GM12878 (cell line): ENCODE measurements at places on chromosomes 7 and 10.

GRCh38 chr10:34037499-34037898 is 703.0 kb upstream of the NRP1 start:
- DNase-seq, result no peak
- H3K4me1 ChIP-seq, result no peaks in the 10 kb centered on the region
- H3K36me3 ChIP-seq, result no peaks in the 10 kb centered on the region
- no peaks in the 10 kb centered on the region for H3K27me3 ChIP-seq
- H3K4me3 ChIP-seq, result no peak overlapping the region

GRCh38 chr7:110090110-110090820 is 1000.7 kb upstream of the LRRN3 start:
- no peak for DNase-seq
- no peaks in the 10 kb centered on the region for H3K36me3 ChIP-seq
- no peaks in the 10 kb centered on the region for H3K4me1 ChIP-seq
- no peak overlapping the region for H3K27ac ChIP-seq
- H3K27me3 ChIP-seq, result no peaks in the 10 kb centered on the region

DNA sequence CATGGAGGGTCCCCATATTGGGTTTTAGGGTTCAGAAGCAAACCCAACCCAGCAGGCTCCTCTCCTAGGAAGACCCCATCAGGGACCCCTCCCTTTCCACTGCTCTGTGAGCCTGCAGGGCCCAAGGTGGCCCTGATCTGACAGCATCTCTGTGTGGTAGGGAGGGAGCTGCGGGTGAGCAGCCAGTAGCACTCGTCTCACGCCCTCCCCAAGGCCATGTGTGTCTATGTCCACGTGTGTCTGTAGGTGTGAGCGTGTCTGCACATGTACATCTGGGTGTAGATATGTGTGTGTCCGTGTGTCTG is 103.5 kb upstream of the FAM20C start:
- DNase-seq, result no peak
- H3K27ac ChIP-seq, result no peak overlapping the region
- H3K4me1 ChIP-seq, result no peaks in the 10 kb centered on the region
- no peaks in the 10 kb centered on the region for H3K36me3 ChIP-seq

DNA sequence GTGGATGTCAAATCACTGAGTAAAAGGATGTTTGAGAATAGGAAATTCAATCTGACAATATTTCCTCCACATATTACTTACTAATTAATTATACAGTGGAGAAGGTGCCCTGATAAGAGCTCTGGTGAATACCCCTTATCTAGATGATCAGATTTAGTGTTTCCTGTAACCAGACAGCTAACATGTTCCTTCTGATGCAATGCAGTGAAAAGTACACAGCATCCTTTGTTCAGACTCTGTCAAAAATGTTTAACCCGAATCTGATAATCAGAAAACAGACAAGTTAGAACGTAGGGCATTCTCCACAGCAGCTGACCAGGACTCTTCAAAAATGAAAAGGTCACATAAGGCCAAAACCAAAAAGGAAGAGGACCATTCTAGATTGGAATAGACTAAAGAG is 46.2 kb downstream of the WDR11 start:
- H3K4me3 ChIP-seq, result no peak overlapping the region
- no peak for DNase-seq
- H3K27me3 ChIP-seq, result no peaks in the 10 kb centered on the region
- H3K27ac ChIP-seq, result no peak overlapping the region
- peaks cover 8% of the 10 kb centered on the region; the same call in 1 of the 2 replicates for H3K36me3 ChIP-seq

- H3K36me3 ChIP-seq, result no peaks in the 10 kb centered on the region
- no peak overlapping the region for H3K27ac ChIP-seq
- H3K4me1 ChIP-seq, result no peaks in the 10 kb centered on the region
- no peaks in the 10 kb centered on the region for H3K27me3 ChIP-seq
Measured at GRCh38 chr7:1397491-1398327, 61.6 kb downstream of the MICALL2 start.

DNA sequence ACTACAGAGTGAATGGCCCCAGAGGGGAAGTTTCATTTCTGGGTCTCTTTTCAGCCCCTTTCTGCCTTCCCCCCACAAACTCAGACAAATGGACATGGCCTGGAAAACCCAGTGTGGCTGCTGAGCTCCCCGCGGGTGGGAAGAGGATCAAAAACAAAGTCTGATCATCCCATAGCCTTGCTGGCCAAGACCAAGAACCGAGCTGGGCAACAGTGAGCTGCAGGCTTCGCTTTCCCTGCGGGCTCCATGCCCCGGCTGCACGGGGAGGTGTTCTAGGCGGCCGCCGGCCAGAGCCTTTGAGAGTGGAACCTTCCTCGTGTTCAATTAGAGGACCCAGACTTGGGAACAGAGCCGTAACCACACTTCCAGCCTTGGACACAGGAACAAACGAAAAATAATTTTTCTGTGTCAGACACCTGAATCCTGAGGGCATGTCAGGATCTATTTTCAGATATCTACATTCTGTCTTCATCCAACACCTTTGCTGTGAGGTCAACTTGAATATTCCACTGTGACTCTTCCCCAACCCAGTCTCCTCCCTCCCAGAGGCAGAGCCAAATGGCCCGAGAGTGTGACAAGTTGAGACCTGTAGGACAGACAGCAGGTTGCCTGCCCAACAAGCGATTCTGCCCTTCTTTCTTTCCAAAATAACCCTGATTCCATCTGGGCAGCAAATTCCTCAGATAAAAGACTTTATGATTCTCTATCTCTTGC is 26.0 kb downstream of the WDR86 start:
- H3K27me3 ChIP-seq, result peaks cover 2% of the 10 kb centered on the region
- H3K27ac ChIP-seq, result no peak overlapping the region
- peaks cover 7% of the 10 kb centered on the region for H3K4me1 ChIP-seq
- no peaks in the 10 kb centered on the region for H3K36me3 ChIP-seq
- H3K4me3 ChIP-seq, result no peak overlapping the region
- DNase-seq, result no peak

DNA sequence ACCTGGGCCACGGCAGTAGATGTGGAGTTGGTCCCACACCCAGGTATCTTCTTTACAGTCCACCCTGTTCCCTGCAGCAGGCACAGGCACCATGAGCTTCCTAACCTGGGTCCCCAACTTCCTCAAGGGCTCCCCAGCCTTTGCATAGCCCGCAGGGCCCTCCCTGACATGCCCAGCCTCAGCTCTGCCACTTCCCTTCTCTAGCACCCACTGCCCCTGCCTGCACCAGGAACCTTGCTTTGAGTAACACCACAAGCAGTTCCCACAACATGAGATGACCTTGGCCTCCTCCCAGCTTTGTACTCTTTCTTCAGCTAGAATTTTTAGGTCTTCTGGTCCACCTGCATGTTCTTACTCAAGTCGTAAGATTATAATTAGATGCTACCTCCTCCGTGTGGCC is 92.2 kb upstream of the ZPBP start:
- no peaks in the 10 kb centered on the region for H3K4me1 ChIP-seq
- DNase-seq, result no peak
- no peak overlapping the region for H3K27ac ChIP-seq
- H3K36me3 ChIP-seq, result no peaks in the 10 kb centered on the region
